ENCODE measurements at places on chromosomes 7 and 10.

- peak; percentile 3 for DNase-seq
Measured at GRCh38 chr10:31836569-31837406, 91.8 kb downstream of the ARHGAP12 start.

- DNase-seq = no peak
Measured at GRCh38 chr7:132272763-132273371, 303.4 kb downstream of the PLXNA4 start.

DNA sequence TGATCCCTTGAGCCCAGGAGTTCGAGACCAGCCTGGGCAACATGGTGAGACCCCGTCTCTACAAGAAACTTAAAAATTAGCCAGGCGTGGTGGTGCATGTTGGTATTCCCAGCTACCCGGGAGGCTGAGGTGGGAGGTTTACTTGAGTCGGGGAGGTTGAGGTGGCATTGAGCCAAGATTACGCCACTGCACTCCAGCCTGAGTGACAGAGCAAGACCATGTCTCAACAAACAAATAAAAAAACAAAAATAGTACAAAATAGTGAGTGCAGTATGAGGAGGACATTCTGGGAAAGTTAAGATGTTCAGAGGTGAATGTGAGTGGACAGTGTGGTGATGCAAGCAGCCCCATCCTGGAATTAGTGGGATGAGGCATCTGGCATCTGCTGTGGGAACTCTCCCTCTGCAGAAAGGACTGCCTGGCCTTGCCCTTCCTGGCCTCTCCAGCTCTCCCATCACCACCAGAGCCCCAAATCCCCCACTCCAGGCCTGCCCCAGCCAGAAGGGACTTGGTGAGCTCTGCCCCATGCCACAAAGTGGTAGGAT, 96.6 kb upstream of the PARD3 start:
- no peak for DNase-seq

DNA sequence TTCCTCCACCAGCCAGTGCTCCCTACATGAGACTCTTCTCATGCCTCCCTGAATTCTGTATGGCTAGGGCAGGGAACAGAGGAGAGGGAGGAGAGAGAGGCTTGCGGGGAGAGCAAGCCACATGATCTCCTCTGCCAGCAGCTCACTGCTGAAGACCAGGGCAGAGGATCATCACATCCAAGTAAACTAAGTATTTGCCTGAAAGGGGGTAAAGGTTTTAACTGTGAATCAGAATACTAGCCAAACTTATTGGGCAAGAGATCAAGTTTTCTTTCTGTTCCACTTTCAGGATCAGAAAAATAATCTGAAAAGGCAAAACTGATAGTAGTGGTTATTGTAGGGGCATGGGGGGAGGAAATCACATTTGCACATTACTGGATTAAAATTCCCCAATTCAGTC, 17.8 kb upstream of the ERCC6 start:
- no peak for DNase-seq

GRCh38 chr7:77687747-77688144, 8.5 kb upstream of the RSBN1L start:
- DNase-seq = no peak

GRCh38 chr10:102713814-102714620, at the start of gene ARL3:
Gene ARL3 (minus strand): TSS chr10:102714397. CDS start chr10:102714275, 122 bp downstream.
- DNase-seq = peak; percentile 99

DNA sequence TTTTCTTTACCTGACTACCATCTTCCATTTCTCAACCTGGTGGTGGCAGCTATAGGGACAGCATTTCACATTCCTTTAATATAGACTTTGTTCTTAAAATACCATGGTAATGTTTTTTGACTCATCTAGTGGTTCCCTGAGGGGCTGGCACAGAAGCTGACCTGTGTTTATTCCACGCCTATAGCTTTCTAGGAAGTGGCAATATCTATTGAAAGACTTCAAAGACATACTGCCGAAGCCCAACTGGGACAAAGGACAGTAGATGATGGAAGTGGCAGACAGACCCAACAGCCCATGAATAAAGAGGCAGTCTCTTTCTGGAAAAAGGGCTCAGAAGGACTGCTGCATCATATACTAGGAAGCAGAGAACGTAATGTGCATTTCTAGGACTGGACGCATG, 11.2 kb downstream of the SUN3 start:
- no peak for DNase-seq

DNA sequence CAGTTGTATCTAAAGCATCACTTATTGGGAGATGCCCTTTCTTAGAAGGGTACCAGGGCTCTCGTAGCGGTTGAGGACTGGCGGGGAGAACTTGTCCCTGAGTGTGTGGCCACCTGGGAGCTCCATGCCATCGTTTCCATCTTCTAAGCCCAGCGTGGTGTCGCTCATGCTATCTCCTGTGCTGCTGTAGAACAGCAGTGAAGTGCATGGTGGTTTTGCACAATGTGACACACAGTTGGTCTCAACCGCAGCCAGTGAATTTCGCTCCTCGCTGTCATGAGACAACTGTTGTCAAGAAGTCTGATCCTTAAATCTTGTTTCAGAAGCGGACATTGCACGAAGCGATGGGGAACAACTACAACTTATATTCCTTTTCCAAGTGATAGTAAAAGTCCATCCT, 283.4 kb downstream of the GRID1 start:
- DNase-seq = no peak

DNA sequence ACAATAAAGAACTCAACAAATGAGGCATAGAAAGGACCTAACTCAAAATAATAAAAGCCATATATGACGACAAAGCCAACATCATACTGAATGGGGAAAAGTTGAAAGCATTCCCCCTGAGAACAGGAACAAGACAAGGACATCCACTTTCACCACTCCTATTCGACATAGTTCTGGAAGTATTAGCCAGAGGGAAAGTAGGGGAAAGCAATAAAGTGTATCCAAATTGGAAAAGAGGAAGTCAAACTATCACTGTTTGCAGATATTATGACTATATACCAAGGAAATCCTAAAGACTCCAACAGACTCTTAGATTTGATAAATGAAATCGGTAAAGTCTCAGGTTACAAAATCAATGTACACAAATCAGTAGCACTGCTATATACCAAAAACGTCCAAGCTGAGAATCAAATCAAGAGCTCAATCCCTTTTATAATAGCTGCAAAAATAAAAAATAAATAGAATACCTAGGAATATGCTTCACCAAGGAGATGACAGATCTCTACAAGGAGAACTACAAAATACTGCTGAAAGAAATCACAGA, 4.8 kb downstream of the ANXA7 start:
- DNase-seq = no peak

- no peak for DNase-seq
Measured at GRCh38 chr10:104065748-104066147, 19.9 kb downstream of the COL17A1 start.

DNA sequence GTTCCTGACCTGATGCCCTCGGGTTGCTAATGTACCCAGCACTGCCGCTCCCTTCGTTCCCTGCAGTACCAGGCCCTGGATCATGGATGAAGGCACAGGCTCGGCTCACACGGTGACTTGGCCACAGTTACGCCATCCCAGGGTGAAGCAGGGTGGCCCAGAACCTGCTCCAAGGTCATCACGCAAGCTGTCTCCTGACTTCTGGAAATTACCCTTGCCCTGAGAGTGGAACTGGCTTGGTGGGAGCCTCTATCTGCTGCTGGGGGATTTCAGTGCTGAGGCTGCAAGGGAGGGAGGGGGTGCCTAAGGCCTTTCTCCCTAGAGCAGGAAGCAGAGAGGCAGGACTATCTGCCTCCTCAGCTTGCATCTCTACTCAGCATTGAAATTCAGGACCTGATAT, 36.6 kb downstream of the FIGNL1 start:
- no peak for DNase-seq

- no peak for DNase-seq
Measured at GRCh38 chr7:17560516-17560915, 262.1 kb downstream of the AHR start.

DNA sequence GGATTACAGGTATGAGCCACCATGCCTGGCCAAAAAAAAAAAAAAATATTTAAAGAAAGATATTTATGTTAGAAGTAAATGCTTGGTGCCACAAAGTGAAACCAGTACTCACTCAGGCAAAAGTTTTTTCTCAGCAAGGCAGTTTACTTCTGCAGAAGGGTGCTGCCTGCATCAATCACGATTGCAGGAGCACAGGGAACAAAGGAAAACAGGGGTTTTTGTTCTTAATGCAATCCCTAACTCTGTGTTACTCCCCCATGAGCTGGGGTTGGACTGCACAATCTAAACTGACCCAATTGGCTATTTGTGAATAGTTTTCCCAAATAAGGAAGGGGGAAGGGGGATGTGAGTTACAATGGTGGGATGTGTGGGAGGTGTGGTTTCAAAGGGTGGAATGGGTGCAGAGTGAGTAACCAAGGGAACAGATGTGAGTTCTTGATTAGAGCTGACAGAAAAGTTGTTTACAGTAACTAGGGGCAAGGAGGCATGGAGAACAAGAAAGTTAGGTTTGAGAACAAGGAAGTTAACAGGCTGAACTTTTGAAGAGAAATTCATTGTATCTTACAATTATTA, 255.4 kb downstream of the TYW1 start:
- DNase-seq = no peak

DNA sequence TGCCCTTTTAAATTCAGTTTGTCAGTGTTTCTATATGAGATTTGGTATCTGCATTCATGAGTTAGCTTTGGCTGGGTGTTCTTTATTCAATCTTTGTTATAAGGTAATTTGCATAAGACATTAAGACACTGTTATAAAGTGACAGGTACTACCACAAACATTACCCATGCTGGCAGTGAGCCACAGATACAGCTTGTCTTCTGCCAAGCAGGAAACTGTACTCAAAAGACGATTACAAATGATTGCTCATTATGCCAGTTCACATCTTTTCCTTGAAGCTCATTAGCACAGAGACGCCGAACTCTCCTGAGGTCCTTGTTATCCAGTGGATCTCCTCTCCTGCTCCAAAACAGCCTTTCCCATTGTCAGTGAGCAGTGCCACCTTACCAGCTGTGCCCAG, 30.4 kb downstream of the AMPH start:
- no peak for DNase-seq

DNA sequence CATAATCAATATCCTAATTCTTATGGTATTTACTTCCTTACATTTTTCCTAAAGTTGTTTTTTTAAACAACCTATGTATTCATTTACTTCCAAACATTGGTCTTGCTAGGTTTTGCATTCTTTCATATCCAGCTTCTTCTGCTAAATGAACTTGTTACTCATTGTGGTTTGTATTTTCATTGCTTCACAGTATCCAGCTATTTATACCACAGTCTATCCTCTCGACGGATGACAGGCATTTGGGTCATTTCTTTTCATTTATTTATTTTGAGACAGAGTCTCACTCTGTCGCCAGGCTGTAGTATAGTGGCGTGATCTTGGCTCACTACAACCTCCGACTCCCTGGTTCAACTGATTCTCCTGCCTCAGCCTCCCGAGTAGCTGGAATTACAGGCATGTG, 66.8 kb downstream of the CCDC6 start:
- DNase-seq = no peak

DNA sequence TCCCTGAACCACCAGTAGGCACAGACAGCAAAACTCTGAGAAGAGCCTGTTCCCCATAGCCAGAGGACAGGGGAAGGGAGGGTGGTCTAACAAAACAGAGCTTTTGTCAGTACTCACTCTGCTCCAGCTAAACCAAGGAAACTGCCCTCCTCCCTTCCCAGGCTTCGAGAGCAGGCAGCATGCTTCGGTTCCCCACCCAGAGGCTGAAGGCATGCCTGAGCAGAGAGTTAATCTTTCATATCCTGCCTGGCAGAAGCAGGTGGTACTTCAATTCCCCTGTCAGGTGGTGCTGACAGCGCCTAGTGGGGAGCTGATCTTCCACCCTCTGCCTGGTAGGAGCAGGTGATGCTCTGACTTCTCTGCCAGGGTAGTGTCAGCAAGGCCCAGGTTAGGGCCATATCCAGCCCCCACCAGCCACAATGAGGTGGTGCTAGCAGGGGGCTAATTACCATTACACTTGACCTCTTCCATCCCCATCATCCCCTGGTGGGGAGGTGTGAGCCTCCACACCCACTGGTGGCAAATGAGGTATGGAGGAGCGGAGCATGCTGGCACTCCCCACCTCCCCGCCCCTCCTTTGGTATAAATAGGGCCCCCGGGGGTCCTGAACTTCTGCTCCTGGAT, 35.1 kb downstream of the SDK1 start:
- DNase-seq = no peak

GRCh38 chr7:130491841-130492522, at the start of gene MEST:
Gene MEST (plus strand): TSS chr7:130492085. CDS start chr7:130492314, 229 bp downstream.
- peak; percentile 72 for DNase-seq

- no peak for DNase-seq
Measured at GRCh38 chr10:95181726-95182125, 12.3 kb upstream of the ACSM6 start.

DNA sequence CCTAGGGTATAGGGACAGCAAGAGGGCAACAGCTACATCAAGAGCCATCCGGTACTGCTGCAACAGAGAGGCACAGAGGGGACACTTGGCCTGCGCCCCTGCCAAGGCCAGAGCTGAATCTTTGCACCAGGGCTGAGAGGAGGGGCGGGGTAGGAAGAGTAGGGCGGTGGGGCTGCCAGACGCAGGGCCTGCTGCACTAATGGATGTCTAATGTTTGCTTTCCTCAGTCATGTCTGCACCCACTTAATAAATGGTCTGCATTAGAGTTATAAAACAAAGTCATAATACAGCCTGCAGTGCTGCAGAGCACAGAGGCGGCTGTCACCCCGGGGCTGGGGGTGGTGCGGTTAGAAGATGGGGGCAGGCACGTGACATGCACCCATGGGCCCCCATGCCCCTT, 42.2 kb upstream of the SLC29A3 start:
- no peak for DNase-seq

- DNase-seq = no peak
Measured at GRCh38 chr10:98555021-98555619, 108.4 kb upstream of the HPS1 start.

GRCh38 chr10:33664070-33664469, 329.6 kb upstream of the NRP1 start:
- no peak for DNase-seq

- DNase-seq = no peak
Measured at GRCh38 chr7:42494736-42495135, 257.7 kb upstream of the GLI3 start.

DNA sequence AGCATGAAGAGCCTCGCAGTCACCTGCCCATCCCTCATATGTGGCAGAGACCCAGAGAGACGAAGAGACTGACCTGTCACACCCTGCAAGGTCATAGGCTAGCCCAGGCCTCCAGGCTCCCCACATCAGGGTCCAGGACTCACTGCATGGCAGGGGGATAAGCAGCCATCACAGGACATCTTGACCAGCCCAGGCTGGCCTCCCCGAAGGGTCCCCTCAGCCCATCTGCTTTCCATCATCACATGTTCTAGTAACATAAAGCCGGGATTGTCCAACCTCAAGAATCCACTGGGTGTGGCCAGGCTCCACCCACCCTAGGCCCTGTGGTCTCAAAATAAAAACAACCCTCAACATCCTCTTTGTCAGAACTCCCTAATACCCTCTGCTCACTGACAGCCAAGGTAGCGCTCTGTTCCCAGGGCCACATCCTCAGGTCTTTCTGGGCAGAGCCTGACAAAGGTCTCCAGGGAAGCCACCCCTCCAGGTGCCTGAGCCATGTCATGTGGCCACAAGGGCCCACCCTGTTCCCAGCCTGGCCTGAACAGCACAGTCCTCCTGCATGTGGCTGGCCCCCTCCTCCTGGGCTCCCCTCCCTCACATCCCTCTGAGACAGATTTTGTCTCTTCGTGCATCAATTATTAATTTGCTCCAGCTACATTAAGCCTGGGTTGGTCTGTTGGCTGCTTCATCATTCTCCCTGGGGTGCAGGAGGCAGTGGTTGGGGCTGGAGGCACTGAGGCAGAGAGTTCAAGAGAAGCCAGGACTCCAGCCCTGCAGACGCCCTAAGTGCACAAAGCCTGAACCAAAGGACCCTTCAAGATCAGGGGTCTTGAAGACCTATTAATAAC, 131.8 kb upstream of the UNC5B start:
- DNase-seq = peak; percentile 0

- peak; percentile 30 for DNase-seq
Measured at GRCh38 chr7:24290004-24290641, 6.1 kb downstream of the NPY start.

- no peak for DNase-seq
Measured at GRCh38 chr7:116526897-116527296, 2.1 kb downstream of the CAV1 start.
